Neural crest cell (in vitro differentiated cells): ENCODE measurements at places on chromosomes 2 and 18.

GRCh38 chr2:164560902-164561301 lies 60.4 kb downstream of the GRB14 start:
- DNase-seq: no peak

GRCh38 chr2:202171241-202171825 lies 67.1 kb downstream of the SUMO1 start:
- DNase-seq: peak; percentile 54

- no peak for DNase-seq
Observed at GRCh38 chr2:186976329-186976728, 127.4 kb upstream of the ZSWIM2 start.

GRCh38 chr2:109398366-109399015 lies 215.3 kb downstream of the SEPTIN10 start:
- no peak for DNase-seq

DNA sequence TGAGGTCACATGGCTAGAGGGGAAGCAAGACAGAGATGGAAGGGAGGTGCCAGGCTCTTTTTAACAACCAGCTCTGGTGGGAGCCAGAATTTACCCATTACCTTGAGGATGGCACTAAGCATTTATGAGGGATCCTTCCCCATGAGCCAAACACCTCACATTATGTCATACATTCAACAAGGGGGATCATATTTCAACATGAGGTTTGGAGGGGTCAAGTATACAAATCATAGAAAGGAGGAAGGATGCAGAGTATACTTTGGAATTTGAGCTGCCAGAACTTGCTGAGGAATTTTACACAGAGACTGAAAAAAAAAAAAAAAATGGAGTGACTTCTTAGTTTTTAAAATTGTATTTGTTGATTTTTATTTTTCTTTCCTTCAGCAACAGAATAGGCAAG lies 891.4 kb downstream of the CCDC85A start:
- no peak for DNase-seq

DNA sequence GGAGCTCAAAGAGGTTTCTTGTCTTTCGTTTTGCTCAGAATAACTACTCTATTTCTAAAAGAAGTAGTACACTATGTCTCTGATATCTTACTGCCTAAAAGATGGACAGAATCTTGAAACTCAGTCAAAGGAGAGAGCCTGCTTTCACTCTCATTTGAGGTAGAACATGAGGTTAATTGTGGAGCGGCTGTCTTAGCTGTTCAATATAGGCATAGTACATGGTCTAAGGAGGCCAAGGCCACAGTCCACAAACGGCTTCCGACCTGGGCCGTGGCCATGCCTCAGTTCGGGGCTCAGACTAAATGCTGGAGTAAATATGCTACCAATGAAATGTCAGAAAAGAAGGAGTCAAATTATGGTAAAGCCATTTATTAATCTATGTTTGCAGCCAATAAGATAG lies 185.8 kb upstream of the ACAA2 start:
- no peak for DNase-seq
